NCI-H446 treated with DMSO at 0.1 percent for 48 hours (cell line): ENCODE measurements at places on chromosomes 11 and 22.
A peak's percentile ranks its signal among the peaks of the same experiment; 100 is the strongest.

GRCh38 chr22:48832592-48832991, 995.1 kb downstream of the BRD1 start:
- DNase-seq, result no peak

DNA sequence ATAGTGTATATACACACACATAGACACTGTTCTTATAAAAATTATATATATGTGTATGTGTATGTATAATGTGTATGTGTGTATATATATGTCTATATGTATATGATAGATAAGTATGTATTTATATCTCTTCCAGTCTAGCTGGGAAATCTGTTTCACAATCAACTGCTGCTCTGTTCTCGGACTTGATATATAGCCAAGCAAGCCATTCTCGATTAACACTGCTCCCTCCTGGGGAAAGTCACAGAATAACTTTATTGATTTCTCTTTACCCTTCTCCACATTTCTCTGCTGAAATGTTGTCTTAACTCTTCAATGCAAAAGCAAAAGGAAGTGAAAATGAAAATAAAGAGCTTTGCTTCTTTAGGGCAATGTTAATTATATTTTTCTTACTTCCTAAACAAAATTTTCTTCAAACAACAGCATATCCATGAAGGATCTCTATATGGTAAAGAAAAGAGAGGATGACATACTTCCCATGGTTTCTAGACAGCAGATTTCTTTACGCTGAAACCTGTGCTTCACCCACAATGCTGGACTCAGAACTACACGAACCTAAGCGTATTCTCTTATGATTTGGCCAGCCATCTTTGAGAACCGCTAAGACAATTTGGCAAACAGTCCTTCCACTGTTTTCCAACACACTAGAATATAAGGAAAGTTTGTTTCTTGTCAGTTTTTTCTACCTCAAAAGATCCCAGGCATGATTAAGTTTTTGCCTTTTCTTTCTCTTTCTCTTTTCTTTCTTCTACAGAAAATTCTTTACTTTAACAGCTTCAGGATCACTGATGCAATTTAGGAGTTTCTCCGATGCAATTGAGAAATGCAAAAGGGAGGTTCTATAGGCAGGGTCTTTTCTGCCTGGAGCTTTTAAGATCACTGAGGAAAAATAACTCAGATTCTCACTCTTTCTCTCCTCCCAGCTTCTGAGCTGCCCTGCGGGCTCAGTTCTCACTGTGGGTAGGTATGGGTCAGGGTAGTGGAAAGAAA, 1.9 kb downstream of the BLID start:
- DNase-seq, result no peak

GRCh38 chr11:32962016-32962415, 53.7 kb upstream of the DEPDC7 start:
- DNase-seq, result no peak

DNA sequence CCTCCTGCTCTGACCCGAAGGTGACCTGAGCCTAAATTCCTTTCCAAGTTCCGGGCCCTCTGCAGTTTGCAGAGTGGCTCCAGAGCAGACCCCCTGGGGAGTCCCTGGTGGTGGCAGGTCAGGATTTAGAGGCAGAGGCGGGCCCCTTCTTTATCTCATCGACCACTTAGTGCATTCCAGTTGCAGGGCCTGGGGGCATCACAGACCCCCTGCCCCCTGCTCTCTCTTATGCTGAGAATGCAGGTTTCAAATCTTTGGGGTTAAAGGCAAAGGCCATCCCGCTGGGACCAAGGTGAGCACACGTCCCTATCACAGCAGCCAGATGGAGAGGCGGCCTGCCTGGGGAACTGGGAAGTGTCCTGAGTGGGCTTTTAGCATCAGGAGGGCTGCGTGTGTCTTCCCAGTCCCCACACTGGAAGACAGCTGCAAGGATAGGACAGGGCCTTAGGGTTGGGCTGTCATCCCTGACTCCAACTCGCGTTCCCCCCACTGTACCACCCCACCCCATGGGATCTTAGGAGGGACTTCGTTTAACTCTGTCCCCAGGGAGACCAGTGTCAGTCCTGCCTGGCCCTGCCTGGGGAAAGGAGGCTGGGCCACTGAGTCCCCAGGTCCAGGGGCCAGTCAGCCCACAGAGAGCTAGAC, 11.3 kb downstream of the DERL3 start:
- no peak for DNase-seq

DNA sequence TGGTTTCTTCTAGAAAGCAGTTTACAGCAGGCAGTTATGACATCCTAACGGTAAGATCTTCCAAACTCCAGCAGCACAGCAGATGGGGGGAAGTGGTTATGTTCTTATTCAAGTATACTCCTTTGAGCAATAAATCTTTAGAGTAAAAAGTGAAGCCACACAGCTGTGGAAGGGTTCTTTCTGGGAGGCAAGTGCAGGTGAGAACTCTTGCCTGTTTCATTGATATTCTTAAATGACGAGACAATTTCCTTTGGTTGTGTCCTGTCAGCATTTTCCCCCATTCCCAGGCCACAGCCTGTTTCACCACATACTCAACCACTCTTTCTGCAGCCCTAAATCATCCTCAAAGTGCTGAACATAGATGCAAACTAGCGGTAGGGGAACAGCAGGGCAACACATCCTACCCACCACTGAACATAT, 207.3 kb upstream of the MTNR1B start:
- no peak for DNase-seq

- no peak for DNase-seq
Measured at GRCh38 chr22:38305471-38306448, 11.5 kb downstream of the CSNK1E start.

DNA sequence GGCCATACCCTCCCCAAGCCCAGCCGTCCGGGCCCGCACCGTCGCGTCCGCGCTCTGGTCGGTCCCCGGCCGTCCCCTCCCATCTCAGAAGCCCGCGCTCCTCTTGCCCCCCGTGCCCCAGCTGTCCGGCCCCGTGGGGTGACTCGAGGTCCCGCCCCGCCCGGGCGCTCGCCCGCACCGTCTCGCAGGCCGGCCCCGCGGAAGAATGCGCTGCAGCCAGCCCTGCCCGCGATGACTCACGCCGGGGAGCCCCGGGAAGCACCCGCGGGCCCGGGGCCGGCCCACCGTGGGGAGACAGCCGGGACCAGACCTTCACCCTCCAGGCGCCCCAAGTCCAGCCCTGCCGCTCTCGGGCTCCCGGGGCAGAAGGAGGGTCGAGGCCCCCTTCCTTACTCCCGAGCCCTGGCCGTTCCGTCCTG, 320 bp upstream of the PHLDA2 start:
- no peak for DNase-seq

DNA sequence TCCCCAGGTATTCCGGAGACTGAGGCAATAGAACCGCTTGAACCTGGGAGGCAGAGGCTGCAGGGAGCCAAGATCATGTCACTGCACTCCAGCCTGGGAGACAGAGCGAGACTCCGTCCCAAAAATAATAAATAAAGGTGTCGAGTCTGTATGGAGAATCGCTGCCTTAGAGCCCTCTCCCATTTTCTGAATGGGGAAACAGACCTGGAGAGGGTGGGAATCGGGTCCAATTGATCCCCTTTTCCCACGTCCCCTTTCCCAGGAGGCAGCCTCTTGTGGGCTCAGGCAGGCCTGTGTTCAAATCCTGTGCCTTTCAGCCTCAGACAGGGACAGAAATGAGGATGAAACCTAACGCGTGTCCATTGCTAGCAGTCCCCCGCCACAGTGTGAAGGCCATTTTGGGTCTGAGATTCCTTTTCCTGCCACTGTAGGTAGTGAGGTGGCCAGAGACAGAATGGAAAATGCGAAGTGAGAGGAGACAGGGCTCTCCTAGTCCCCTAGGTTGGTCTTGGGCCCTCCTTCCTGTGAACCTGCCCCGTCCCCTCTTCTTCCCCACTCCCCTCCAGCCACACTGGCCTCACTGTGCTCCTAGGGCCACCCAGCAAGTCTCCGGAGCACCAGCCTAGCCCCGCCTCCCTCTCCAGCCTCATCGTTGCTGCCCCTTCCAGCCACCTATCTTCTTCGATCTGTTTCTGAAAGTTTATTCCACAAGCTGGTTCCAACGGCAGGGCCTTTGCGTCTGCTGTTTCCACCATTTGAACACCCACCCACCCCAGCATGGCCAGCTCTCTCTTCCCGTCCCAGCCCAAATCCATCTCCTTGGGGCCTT, 2.7 kb upstream of the POLDIP3 start:
- DNase-seq, result no peak

GRCh38 chr11:11531131-11531908, 90.5 kb downstream of the GALNT18 start:
- peak; percentile 47 for DNase-seq
